Activated CD4-positive, CD25-positive, alpha-beta regulatory T cell (primary cell): ENCODE measurements at places on chromosomes 5 and 9.

GRCh38 chr9:121573717-121574485, 74.3 kb upstream of the GGTA1 start:
- DNase-seq = no peak

DNA sequence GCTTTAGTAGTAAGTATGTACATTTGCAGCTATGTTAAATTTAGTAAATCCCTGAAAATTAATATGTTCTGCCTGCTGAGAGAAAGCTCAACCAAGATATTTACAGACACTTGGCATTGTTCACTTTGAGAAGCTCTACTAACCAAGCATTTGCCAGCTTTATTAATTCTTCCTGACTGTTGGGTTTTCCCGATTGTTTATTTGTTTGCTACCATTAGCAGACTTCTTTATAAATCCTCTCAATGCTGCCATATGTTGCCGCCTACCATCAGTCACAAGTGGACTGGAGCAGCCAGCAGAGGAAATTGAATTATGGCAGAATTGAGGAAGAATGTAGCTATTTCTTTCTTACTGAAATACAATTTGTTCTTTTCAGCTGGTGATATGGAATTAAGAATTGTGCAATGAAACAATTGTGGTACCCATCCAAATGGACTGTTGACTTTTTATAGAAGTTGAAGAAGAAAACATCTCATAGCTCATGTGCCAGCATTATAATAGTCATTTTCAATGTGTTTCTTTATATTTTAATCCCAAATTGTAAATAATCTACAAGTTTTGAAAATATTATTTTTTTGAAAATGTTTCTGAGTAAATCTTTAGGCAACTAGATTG, 588.7 kb upstream of the CDH6 start:
- DNase-seq = no peak

GRCh38 chr5:82403724-82404123, 125.6 kb upstream of the RPS23 start:
- DNase-seq = no peak

- no peak for DNase-seq
Observed at GRCh38 chr5:164360589-164360988, 855.2 kb downstream of the MAT2B start.

DNA sequence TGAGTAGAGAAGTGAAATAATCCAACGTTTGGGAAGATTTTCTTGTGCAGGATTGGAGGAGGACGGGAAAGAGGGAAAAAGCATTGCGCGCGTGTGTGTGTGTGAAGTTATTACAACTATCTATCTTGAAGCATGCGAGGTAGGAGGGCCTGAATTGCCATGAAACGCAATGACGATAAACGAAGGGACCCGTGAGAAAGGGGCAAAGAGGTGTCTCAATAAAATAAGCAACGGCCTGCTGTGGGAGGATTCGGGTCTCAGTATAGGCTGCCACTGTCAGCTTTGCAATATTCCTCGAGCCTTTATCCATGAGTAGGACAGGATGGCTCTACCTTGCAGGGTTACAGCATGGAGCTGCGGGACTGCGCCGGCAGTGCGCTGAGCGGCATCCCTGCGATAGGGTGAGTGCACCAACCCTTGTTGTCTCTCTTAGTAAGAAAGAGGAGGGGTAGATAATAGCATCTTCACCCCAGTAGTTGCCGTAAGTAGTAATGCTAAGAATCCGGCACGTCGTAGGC, 631 bp upstream of the RCL1 start:
- no peak for DNase-seq

- no peak for DNase-seq
Observed at GRCh38 chr9:95373069-95373681, 55.7 kb upstream of the FANCC start.

- no peak for DNase-seq
Observed at GRCh38 chr5:23506329-23507236, 826 bp upstream of the PRDM9 start.

DNA sequence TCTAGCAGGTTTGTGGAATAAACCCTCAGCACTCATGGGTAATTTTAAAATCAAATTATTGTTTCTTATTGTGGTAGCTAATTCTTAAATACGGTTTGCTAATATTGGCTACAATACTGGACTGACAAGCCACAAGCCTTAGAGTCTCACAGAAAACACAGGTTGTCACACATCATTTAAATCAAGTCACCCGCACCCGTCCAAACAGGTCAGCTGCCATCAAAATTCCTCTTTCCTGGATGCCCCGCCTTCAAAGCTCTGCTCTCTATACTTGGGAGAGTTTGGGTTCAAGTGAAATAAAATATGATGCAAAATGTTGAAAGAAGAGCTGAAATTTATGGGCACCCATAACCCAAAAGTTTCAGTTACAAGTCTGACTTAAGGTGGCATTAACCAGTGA, 12.3 kb upstream of the SUSD1 start:
- no peak for DNase-seq

DNA sequence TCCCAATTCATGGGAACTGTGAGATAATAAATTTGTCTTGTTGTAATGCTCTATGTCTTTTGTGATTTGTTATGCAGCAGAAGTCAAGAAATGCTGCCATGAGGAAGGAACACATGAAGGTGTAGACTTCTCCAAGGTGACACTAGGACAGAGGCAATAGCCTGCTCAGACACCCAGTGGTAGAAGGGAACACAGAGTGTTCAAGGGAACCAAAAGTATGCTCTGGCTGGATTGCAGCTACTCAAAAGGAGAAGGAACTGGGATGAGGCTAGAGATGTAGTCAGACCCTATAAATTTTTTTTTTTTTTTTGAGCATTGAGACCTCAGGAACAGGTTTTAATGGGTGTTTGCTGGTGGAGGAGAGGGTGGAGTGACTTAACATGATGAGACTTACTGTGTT, 232.5 kb downstream of the PARP8 start:
- DNase-seq = no peak

DNA sequence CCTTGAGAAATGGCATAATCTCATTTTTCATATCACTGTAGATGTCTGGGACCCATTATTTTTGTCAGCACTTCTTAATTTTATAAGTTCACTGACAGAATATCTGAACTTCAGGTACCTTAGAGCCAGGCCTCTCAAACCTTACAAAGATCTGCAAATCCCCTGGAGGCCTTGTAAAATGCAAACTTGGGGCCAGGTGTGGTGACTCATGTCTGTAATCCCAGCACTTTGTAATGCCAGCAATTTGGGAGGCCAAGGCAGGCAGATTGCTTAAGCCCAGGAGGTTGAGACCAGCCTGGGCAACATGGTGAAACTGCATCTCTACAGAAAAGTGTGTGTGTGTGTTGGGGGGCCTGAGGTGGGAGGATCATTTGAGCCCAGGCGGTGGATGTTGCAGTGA, 30.8 kb downstream of the RASGRF2 start:
- no peak for DNase-seq

- DNase-seq = no peak
Observed at GRCh38 chr5:159838551-159839222, 77.6 kb upstream of the ADRA1B start.

GRCh38 chr5:6885581-6885980, 172.3 kb downstream of the TENT4A start:
- DNase-seq = no peak

DNA sequence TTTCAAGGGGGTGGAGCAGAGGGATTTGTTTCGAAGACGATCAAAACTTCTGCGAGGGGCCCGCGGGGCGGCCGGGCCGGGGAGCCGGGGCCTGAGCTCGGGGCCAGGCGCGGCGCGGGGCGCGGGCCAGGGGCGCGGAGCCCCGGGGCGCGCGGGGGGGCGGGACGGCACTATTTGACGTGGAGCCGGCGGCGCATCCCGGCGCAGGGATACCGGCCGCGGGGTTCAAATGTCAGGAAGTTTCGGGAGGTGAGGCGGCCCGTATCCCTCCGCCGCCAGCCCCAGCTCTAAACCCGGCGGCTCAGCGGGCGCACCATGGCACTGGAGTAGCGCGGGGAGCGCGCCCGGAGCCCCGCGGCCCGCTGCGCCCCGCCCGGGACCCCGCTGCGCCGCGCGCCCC, at the start of gene LMX1B:
TSS of gene LMX1B (plus strand) at position 278 of the 400 bp plus-strand sequence. CDS start 522 bp downstream, outside the sequence.
- no peak for DNase-seq

- DNase-seq = no peak
Observed at GRCh38 chr5:129246088-129246487, 151.5 kb downstream of the ISOC1 start.

- DNase-seq = no peak
Observed at GRCh38 chr9:97525451-97525850, 24.0 kb downstream of the TMOD1 start.

GRCh38 chr5:83937837-83938236, 217.2 kb upstream of the HAPLN1 start:
- no peak for DNase-seq

GRCh38 chr5:164002214-164002613, 496.8 kb downstream of the MAT2B start:
- DNase-seq = no peak

- DNase-seq = no peak
Observed at GRCh38 chr9:101265261-101265660, 119.5 kb downstream of the BAAT start.

- DNase-seq = no peak
Observed at GRCh38 chr5:158410976-158411375, 552.0 kb upstream of the CLINT1 start.

DNA sequence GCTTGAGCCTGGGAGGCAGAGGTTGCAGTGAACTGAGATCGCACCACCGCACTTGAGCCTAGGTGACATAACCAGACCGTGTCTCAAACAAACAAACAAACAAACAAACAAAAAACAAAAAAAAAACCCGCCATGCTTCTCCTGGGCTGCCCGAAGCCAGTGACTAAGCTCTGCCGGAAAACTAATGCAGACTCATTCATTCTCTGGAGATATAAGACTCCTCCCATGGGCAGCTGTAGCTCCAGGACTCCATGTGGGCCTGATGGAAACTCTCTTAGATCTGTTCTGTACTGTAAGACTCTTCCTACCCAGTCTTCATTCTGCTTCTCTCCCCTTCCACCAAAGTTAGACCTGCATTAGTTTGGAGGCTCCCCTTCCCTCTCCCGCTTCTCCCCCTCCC, 11.1 kb downstream of the GLDC start:
- no peak for DNase-seq

GRCh38 chr5:1009359-1010180, 968 bp downstream of the NKD2 start:
- DNase-seq = no peak

- no peak for DNase-seq
Observed at GRCh38 chr5:80761176-80761575, 106.4 kb upstream of the DHFR start.

DNA sequence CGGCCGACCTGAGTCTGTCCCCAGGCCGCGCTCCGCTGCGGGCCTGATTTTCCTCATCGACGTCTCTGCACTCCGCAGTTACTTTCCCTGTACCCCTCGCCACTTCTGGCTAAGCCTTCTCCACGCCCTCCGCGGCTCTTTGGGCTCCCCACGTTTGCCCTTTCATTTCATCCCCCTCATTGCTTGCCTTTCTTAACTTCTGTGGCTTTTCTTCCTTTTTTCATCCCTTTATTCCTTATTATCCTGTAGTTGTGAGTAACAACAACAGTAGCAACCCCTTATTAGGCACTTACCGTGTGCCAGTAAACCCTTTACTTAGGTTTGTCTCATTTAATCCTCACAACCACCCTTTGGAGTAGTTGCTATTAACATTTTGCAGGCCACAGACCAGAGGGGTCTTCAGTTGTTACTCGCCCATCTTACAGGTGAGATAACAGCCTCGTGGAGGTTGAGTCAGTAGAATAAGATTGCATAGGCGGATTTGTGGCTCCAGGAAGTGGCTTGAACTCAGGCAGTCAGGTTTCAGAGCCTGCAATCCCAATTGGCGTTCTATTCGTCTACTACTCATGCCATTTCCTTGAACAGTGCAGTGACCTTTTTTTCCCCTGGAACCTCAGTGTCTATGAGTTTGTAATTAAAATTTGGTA, 724 bp downstream of the TCERG1 start:
- DNase-seq = no peak

GRCh38 chr9:21265421-21266189, 25.8 kb upstream of the IFNA14 start:
- no peak for DNase-seq

DNA sequence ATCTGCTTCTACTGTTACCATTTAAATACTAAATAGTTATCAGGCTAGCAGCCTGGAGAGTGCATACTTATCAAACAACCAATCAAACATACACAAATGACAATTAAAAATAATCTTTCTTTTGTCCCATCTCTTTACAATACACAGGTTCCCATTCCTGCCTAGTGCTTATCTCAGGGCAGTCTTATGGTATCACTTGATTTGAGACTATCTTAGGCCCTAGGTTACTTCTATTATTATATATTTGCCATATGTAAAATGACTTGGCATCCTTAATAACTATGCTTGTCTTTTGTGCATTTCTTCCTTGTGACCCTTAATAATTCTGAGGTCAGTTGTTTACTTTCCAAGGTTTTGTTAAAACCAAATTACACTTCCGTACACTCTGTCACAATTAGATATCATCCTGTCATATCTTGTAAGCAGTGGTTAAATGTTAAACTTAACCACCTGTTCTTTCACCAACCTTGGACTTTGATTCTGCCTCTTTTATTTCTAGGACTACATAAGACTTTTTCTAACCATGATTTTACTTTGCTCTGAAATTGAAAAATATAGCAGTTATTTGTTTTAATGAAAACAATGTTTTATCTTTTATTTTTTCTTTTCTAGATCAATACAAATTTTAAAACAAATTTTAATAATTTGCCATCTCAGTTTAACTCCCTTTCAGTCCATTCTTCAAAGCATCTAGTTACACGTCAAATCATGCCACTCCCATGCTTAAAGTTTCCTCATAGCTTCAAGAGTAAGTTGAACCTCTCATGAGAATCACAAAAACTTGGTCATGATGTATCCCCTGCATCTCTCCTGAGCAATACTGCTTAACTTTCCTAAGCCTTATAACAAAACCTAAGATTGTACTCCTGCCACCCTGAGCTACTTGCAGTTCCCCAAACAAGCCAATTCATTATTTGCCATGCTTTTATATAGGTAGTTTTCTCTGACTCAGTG, 281.3 kb downstream of the HCN1 start:
- no peak for DNase-seq

DNA sequence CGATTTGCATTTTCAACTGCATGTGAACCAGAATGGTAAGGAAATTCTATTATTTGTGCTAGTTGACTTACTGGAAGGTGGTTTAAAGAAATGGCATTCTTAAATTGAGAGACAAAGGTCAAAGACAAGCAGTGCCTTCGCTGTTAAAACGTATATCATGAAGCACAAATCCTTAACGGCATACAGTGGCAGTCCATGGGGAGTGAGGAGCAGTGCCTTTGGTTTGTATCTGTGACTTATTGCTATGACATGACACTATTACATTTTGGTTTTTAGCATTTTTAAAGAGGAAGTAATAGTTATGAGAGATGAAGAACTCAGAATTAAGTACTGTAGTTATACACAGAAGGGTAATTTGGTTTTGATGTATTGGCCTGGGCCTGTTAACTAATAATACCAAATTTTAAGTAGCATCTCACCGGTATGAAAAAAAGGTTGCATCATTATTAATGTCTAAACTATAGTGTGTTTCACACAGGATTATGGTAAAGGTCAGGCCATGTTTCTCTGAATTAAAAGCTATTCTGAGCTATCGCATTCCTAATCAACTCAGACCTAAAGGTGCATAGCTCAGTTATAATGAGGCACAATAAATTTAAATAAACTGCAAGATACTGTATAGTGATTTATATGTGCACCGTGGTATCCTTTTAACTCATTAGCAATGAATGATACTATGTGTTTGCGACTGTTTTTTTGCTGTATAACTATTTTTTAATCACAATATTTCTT, 339.8 kb upstream of the ARRDC3 start:
- no peak for DNase-seq

- DNase-seq = no peak
Observed at GRCh38 chr5:88778736-88779135, 104.2 kb downstream of the MEF2C start.
